ENCODE measurements at places on chromosomes 3 and 15.
A peak's percentile ranks its signal among the peaks of the same experiment; 100 is the strongest.

DNA sequence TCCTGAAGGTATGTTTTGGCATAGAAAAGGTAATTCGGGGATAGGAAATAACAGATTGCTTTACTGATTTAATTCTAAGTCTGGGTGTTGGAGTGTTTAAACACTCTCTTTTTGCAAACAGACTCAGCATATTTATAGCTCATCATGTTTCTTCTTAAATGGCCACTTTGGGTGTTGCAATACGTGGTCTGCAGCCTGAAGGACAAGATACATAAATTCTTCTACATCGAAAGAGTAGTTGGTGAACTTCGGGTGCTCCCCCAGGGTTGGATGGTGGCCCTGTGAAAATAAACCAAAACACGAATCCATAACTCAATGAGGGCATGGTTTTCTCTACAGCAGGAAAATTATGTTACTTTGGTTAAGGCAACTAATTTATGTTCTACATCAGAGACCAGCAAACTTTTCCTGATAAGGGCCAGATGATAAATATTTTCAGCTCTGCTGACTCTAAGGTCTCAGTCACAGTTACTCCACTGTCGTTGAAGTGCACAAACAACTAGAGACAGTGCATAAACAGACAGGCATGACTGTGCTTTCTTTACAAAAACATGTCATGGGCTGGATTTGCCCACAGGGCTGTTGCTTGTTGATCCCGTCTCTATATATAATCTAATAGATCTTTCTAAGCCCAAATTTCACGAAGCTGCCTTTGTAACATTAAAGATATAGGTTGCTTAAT, 35.9 kb downstream of the EOGT start:
- DNase-seq: no peak

- DNase-seq: no peak
Observed at GRCh38 chr15:25268166-25268565, 170.7 kb downstream of the UBE3A start.

DNA sequence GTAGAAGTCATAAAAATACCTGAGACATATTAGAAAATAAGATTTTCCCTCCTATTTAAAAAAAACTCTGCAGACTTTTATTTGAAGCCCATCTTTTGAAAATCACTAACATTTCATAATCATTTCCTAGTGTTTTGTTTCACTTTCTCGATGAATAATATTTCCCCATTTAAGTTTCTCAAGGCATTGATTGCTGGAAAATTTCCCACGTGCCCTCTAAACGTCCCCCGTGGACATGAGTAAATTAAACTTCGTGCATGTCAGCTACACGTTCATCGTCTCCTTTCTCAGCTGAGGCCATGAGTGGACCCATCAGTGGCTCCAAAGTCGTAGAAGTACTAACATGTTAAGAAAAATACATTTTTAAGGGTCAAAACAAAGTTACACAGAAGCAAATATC, 2.0 kb upstream of the TM2D3 start:
- DNase-seq: no peak

DNA sequence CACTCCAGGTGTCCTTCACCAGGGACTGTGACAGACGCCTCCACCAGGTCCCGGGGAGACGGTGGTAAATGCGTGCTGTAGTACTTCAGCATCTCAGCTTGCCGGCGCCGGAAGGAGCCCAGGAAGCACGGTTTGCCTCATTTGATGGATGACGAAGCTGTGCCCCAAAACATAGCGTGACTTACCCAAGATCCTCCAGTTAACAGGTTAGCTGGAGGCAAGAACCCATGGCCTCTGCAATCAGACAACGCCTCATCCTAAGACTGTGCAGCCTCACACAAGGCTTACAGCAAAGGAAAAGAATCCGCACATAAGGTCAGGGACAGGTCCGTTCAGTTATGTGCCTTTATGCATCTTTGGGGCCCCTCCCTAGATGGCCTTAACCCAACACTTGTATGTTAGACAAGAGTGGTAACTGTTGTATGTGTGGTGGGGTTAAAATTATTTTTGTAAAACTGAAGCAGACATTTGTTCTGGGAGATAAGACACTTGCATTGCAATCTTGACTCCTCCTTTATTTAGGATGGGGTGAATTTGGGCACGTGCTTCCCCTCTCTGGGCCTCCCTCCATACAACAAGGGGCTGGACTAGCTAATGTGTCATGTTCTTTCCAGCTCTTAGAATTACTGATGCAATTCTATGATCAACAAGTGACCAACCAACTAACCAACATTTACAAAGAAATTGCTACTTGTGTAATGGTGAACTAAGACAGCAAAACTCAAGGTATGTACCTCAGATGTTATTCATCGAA, 39.4 kb downstream of the VGLL4 start:
- no peak for DNase-seq

DNA sequence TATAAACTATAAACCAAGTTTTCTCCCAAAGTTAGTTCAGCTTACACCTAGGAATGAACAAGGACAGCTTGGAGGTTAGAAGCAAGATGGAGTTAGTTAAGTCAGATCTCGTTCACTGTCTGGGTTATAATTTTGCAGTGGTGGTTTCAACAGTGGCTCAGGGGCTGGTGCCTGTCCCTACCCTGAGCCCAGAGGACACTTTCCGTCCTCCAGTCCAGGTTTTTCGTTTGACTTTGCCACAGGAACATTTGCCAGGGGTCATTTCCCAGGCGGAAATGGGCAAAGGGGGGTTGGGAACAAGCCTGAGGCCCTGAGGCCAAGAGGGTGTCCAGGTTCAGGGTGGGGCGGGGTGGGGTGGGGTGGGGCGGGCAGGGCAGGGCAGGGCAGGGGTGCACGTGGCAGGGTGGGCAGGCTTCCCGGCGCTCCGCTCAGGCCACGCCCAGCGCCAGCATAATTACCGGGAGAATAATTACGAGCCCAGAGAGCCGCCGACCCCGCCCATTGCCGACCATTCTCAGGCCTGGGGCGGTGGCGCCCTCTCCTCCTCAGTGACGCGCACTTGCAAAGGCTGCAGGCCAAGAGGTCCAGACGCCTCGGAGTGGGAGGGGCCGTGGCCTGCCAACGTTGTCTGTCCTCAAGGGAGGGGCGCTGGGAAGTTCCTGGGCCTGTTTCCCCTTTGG, 70.4 kb downstream of the KLF13 start:
- peak; percentile 67 for DNase-seq

GRCh38 chr15:74857082-74857655, 14.2 kb upstream of the ULK3 start:
- DNase-seq: no peak

DNA sequence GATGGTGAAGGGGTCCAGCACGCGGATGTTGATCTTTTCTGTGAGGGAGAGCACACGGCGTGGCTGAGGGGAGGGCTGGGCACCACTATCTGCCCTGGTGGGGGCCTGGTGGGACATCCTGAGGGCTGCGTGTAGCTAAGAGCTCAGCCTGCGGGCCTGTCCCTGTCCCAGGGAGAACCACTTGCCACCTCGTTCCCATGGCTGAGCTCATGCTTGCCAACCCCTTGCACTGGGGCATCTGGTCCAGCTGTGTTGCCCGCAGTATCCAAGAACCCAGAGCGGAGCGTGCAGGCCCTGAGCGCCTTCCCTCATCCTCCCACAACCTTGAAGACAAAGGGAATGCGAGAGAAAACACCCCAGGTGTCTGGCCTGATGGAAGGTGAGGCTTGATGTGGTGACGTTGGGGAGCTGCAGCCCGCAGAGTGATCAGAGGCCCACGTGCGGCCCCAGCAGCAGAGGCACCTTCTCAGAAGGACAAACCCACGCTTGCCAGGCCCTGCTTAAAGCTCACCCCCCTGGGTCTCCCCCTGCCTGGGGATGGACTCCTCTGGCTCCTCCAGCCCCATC, 28.9 kb downstream of the TKT start:
- DNase-seq: no peak

DNA sequence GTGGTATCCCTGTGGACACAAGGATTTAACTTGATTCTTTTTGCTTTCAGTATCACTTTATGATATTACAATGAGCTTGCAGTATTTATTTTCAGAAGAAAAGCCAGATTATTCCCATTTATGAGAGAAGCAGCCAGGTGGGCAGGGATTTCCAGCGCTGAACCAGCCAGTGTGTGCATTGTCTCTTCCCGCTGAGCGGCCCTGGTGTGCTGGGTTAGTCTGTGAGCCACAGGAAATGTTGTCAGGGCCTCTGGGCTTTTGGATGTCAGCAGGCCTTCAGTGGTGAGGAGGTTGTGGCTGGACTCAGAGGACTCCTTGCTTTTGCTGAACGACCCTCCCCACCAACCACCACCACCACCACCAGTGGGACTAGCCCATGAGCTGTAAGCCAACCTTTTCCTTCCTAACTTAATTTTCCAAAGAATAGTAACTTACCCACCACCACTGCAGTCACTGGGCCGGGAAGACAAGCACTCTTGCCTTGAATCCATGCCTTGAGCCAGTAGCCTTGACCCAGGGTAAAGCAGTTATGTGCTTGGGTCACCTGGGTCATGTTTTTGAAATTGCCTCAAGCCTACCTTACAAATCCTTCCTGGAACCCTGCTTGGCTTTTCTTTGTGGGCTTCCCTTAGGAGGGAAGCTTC, 33.1 kb downstream of the FLNB start:
- DNase-seq: no peak

GRCh38 chr15:23402544-23402943, 44.5 kb downstream of the GOLGA6L2 start:
- no peak for DNase-seq

GRCh38 chr3:31093606-31094005, 199.1 kb upstream of the GADL1 start:
- no peak for DNase-seq

- DNase-seq: no peak
Observed at GRCh38 chr15:51935466-51936104, 36.0 kb downstream of the LEO1 start.

DNA sequence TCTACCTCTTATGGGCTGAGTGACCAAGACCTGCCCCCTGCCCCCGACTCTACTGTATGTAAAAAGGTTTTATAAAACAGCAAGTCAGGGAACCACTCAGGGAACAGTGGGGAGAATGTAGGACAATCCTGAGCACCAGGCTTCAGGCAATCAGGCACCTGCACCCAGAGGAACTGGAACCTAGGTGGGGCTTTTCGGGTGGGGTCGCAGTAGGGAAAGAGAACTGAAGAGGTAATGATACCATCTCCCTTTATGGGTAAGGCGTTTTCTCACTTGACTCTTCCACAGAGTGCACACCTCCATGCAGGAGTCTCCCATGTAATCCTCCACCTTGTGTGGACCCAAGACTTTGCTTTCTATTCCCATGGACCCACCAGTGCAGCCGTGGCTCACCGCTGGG, 45.8 kb downstream of the MYO1E start:
- DNase-seq: no peak

- no peak for DNase-seq
Observed at GRCh38 chr3:59751606-59752005, 701.8 kb upstream of the CFAP20DC start.

DNA sequence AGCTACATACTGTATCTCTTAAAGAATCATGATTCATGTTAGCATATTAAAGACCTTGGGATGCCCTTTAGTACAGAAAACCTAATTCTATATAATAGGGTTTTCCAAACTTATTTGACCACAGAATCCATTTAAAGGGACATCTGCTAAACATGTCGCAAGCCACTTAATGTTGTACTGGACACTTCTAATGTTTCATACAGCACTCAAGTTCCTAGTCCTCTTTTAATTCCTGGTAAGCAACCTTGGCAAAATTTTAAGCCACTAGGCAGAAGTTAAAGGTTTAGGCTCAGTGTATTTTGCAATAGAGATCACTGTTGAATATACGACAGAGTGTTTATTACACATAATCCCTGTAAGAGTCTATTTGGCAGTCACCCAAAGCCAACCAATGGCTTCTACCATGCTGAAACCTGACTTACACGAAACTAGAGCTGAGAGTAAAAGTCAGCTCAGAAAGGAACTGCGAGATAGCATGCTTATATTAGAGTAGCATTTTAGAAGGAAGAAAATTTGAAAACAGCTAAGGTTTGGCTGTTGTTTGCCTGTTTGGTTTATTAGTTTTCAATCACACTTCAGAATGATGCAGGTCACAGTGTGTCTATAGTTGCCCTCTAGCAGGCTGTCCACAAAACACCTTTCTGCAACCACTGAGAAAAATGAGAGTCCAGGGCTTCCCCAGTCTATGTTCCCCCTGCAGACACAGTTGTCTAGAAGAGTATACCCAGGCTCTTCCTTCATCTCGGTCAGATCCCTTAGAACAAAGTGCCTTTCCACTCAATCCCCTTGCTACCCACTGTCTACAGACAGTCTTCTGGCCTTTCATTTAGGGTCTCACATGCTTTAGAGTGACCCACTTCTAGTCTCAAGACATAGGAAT, 104.4 kb downstream of the FMN1 start:
- DNase-seq: no peak

DNA sequence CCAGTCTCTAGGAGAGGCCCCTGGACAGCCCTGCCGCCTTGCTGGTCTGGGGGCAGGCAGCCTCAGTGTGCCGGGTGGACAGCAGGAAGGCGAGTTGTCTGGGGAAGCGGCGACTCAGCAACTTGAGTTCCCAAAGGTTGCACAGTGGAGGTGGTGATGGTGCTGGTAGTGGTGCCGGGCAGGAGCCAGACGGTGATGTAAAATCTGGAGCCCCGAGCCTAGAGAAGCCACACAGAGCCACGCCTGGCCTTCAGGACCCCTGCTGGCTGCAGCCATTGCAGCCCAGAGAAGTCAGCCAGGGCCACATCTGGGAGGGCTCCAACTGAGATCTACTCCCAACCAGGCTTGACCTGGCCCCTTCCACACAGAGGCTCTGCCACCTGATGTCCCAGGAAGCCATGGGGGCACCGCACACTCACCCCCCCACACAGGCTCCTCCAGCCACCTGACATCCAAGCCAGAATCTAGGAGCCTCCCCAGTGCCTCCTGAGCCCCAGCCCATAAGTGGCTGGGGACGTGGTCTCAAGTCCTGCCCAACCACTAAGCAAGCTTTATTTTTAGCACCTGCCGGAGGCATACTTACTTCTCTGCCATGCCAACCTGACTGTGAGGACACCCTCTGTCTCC, 8.8 kb downstream of the C3orf22 start:
- no peak for DNase-seq

GRCh38 chr3:45489730-45490309, 101.4 kb downstream of the LARS2 start:
- no peak for DNase-seq

DNA sequence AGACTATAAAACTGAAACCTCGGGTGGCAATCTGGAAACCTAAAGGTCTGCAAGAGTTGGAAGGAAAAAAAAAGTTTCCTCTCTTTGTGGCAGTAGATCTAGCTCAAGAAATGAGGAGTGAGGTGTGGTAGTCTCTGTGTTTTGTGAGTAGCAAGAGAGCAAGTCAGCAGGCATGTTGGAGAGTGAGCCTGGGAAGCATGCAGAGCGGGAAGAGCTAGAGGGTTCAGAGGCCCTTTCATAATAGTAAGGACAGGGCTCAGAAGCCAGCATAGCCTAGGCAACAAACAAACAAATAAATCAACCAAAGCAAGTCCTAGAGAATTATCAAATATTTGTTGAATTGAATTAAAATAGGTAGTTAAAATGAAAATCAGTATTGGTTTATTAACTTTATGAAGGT, 189.7 kb upstream of the CBLB start:
- no peak for DNase-seq

DNA sequence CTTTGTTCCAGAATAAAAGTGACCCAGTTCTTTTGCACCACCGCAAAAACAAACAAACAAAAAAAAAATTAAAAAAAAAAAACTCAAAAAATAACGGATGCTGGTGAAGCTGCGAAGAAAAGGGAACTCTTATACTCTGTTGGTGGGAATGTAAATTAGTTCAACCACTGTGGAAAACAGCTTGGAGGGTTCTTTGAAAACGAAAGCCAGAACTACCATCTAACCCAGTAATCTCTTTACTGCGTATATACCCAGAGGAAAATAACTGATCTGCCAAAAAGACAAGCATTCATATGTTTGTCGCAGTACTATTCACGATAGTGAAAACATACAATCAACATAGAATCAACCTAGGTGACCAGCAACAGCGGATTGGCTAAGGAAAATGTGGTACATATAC, 298.9 kb upstream of the CBLB start:
- DNase-seq: no peak

- DNase-seq: no peak
Observed at GRCh38 chr15:52421029-52421428, 107.7 kb downstream of the MYO5A start.
